ENCODE measurements at places on chromosomes 1 and 21.

GRCh38 chr1:34884961-34885360 lies 25.4 kb upstream of the SMIM12 start:
- DNase-seq, result no peak

DNA sequence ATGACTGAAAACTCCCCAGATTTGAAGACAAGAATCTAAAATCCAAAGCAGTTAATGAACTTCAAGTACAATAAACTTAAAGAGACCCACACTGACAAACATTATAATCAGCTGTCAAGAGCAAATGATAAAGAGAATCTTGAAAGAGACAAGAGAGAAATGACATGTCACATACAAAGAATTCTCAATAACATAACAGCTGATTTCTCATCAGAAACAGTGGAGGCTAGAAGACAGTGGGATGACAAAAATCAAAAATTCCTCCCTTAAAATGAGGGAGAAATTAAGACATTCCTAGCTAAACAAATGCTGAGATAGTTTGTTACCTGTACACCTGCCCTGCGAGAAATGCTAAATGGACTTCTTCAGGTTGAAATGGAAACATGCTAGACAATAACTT lies 36.0 kb upstream of the COA6 start:
- DNase-seq, result no peak

GRCh38 chr1:91889717-91890459 lies 3.9 kb upstream of the TGFBR3 start:
- no peak for DNase-seq

- DNase-seq, result no peak
Observed at GRCh38 chr1:10788592-10789006, 7.8 kb downstream of the CASZ1 start.

- no peak for DNase-seq
Observed at GRCh38 chr1:36133484-36133883, 8.5 kb upstream of the COL8A2 start.

- DNase-seq, result no peak
Observed at GRCh38 chr1:224609333-224609732, 6.8 kb upstream of the CNIH3 start.

DNA sequence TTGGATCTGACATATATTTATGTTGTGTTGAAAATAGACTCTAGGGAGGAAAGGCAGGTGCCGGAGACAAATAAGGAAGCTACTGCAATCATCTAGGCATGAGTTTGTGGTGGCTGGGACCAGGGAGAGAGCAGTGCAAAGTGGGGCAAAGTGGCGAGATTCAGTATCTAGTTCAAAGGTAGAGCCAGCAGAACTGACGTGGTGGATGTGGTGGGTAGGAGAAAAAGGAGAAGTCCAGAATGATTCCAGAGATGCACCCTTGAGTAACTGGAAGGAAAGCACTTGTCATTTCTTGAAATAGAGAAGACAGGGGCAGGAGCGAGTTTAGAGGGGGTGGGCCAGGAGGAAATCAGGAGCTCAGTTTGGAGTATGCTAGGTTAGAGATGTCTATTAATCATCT lies 275.2 kb downstream of the KAZN start:
- no peak for DNase-seq

DNA sequence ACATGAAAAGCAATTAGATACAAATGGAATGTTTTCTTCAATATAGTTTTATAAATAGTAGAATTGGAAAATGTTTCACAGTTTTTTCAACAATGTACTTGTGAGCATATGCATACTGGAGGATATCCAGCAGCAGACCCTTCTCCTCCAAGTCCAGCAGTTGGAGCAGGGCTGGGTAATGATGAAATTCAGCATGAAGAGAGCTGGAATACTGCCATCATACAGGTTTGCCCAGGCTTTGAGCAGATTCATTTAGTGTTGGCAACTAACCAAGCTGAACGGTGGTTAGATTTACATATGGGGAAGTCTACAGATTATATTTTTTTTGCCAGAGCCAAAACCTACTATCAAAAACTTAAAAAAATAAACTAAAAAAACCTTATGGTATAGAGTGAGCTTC lies 38.3 kb downstream of the WDR3 start:
- DNase-seq, result no peak

DNA sequence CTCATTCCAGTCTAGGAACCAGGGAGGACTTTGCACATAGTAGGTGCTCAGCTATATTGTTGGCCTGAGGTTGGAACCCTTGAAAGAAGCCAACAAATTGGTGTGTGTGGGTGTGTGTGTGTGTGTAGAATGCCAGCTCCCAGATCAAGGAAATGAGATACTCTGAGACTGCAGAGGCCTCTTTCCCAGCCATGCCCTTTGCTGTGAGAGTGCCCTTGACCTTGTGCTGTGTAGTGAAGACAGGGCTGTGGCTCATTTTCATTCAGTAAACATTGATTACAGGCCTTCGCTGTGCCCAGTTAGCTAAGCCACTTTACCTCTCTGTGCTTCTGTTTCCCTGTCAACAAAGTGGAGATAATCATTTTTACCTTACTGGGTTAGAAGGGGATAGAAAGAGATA lies 3.2 kb downstream of the CYP4B1 start:
- no peak for DNase-seq

DNA sequence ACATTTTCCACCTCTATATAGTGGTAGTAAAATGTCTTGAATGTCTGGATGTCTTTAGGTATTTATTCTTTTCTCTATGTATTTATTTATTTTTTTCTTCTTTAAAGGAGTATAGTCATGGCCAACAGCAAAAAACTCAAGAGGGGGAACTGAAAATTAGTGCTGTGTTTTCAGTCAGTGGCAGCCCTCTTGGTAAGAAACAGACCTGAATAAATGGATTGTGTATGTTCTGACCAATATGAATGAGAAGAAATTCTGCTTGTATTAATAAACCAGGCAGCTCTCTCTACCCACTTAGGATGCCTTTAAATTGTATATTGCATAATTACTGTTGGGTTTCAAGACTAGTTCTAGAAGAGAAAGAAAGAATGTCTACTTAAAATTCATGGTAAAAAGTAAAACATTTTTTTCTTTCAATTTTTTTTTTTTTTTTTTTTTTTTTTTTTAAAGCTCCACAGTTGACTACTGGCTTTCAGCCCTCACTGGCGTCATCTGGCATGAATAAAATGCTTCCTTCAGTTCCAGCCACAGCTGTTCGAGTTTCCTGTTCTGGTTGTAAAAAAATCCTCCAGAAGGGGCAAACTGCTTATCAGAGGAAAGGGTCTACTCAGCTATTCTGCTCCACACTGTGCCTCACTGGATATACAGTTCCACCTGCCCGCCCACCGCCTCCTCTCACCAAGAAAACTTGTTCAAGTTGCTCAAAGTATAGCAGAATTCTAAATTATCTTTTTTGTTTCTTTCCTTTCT lies 101.6 kb downstream of the ZMYM4 start:
- DNase-seq, result peak; percentile 72

DNA sequence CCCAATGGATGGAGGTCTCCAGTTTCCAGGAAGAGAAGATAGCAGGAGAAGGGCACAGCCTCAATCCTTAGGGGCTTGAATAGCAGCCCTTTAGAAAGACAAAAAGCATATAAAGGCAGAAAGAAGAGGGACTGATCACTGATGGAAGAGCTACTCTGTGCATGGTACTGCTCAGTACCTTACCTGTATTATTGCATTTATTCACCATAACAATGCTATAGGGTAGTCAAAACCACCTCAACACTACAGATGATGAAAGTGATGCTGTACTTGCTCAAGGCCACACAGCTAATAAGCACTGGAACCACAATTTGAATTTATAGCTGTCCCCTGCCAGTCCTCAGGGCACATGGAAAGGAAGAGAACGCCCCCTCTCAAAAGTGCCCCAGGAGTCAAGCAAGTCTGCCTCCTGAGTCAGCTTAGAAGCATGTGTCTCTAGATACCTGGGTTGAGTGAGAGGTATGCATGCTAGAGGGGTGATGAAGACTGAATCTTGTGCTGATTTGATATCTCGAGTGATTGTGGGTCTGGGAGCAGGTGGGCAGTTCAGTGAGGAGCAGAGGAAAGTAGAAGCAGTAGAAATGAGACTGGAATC lies 13.6 kb downstream of the DDAH1 start:
- DNase-seq, result no peak

GRCh38 chr1:68442822-68443556 lies 6.8 kb downstream of the RPE65 start:
- DNase-seq, result peak; percentile 8

GRCh38 chr1:245277276-245277675 lies 122.5 kb downstream of the KIF26B start:
- no peak for DNase-seq

DNA sequence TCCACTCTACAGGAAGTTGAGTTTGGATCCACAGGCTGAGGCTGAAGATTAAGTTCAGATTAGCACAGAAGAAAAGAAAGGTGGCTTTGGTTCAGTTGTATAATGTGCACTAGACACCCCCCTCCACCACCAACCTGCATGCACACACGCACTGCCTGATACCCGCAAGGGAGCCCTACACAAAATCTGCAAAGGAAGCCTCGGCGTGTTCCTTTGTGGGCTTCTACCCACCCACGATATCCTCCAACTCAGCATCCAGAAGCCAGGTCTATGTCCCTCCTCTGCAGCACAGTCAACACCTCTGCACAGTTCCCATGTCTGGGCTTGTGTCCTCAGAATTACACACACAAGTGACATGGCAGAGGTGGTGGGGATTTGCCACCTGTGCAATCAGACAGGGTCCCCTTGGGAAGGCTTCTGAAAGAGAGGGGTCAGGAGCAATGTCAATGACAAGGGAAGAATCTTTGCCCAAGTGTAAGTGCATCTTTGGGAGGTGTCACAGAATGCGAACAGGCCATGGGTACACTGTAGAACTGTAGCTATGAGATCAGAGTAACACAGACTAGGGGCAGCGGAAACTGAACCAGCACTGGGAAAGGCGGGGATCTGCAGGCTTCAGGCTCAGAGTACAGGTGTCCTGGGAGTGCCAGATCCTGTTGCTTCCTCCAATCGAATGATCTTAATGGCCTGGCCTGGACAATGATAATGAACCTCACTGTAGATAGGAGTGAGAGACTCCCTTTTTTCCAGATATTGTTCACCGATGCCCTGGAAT lies 148.6 kb upstream of the ETV3 start:
- DNase-seq, result no peak

- DNase-seq, result no peak
Observed at GRCh38 chr1:209789245-209789644, 4.9 kb upstream of the C1orf74 start.

- DNase-seq, result no peak
Observed at GRCh38 chr1:223423641-223424233, 30.5 kb downstream of the CCDC185 start.

DNA sequence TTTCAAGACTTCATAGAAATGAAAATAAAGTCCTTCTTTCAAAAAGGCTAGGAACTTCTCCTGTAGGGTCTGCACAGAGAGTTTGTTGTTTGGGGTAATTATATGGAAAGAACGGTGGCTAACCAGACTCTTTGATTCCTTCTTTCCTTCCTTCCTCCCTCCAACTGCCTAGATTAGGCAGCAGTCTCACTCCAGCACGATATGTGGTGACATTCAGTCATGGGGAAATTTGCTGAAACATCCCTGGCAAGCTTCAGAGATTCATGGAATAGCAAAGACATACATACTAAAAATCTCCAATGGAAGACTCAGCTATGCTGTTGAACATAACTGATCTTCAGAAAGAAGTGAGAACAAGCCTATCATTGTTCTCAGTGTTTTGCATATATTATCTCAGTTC lies 4.3 kb downstream of the NTMT2 start:
- DNase-seq, result no peak

DNA sequence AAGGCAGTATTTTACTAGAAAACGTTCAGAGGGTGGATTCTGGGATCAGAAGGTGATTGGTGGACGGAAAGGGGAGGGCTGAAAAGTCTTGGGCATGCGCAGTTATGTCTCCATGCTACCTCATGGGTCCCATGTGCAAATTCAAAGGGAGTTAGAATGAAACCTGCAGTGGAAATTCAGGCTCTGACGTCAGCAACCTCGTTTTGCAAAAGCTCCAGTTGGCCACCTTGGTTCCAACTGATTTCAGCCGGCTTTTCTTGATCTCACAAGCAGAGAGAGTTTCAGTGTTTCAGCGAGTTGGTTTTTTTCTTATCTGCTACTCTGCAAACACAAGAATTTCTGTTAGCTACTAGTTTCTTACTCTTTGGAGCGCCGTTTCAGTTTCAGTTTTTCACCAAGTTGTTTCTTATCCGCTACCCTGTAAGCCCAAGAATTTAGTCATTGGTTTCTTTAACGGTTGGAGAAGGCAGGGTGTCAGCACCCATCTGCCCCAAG lies 69.8 kb upstream of the PGBD5 start:
- DNase-seq, result no peak

DNA sequence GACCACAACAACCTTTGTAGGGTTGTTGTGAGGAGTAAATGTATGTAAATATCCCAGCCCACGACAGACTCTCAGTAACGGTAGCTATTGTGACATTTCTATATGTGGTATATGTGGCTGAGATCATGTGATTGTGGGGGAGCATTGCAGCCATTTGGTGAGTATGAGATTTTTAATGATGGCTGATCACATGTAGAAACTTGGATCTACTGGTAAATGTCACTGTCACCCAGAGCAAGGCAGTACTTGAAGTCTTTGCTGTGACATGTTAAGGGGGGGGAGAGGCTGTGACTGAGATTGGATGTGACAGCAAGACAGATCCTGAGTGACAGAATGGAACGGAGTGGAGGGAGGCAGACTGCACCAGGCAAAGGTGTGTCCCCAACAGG lies 23.9 kb upstream of the MEF2D start:
- no peak for DNase-seq

- DNase-seq, result no peak
Observed at GRCh38 chr1:111559736-111560279, 56.4 kb upstream of the ADORA3 start.

GRCh38 chr21:33171616-33172169 lies 58.0 kb upstream of the IFNAR2 start:
- DNase-seq, result no peak

GRCh38 chr1:226636847-226637096 lies 88.2 kb downstream of the STUM start:
- DNase-seq, result no peak

- no peak for DNase-seq
Observed at GRCh38 chr1:186843226-186843625, 14.5 kb downstream of the PLA2G4A start.

GRCh38 chr1:26690576-26691031 lies 5.2 kb upstream of the ARID1A start:
- DNase-seq, result no peak

DNA sequence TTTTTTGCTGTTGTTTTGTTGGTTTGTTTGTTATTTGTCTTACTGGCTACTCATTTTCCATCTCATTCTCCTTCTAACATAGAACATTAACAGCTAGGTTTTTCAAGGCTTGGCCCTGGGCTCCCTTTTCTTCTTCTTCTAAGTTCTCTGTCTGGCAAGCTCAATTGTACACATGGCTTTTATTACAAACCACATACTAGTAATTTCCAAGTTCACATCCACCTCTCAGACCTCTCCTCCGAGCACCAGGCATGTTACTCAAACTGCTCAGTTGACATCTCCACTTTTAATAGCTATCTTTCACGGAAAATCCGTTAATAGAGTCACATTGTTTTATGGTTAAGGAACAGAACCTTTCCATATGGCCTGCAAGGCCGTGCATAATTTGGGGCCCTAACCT lies 736.9 kb upstream of the ADAMTS5 start:
- no peak for DNase-seq

- no peak for DNase-seq
Observed at GRCh38 chr1:7922301-7922700, 18.3 kb downstream of the TNFRSF9 start.

Data from CMK (cell line).